ENCODE measurements at places on chromosomes 7 and 10. TPM values are rescaled to one million over a fixed set of nuclear protein-coding genes. Genes with fewer than 3 reads are reported as not detected.
A peak's percentile ranks its signal among the peaks of the same experiment; 100 is the strongest.

GRCh38 chr10:115696747-115697146, 576.3 kb downstream of the GFRA1 start:
- no peak for DNase-seq

GRCh38 chr7:143429770-143430698, 13.2 kb upstream of the TAS2R60 start:
- DNase-seq, result no peak

GRCh38 chr10:27743877-27744801, 1.5 kb downstream of the MKX start:
- peak; percentile 55 for DNase-seq

GRCh38 chr10:28684986-28685580, 7.8 kb downstream of the BAMBI start:
- DNase-seq, result no peak

DNA sequence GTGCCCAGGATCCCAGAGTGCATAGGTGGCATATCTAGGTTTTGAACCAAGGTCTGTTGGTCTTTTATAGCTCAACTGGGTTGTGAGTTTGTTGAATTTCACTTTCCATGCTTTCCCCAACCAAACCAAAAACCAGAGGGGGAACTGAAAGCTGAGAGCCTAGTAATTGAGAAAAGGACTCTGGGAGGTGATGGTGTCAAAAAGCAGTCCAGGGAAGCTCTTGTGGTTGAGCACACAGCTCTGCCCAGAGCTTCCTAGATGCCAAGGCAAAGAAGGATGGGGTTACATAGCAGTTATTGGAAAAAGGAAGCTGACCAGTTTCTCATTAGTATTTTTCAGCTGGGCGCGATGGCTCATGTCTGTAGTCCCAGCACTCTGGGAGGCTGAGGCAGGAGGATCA, 9.9 kb downstream of the POR start:
- DNase-seq, result no peak

DNA sequence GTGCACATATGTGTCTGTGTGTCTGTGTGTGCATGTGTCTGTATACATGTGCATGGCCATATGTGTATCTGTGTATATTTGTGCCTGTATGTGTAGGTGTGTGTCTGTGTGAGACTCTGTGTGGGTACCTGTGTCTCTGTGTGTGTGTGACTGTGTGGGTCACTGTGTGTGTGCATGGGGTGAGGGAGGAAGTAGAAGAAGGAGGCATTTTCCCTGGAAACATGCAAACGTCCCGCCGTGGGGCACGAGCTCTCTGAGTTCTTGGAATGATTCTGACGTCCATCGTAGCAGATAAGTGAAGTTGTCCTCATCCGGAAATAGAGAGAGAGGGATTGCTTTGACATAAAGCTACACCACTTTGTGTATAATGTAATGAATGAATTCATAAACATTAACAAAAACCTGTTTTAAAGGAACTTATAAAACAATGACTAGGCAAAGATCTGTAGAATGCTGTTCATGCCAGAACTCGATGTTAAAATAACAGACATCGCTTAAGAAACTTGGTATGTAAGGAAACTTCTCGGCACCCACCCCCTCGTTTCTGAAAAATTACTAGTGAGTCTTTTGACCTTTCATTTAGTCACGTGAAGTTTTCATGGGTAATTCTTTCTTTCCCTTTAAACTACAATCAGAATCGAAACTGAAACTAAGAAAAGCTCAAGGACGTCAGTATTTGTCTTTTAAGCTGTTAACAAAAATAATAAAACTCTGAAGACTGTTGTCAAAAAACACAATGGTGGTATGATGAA, 43.6 kb upstream of the KLF6 start:
- no peak for DNase-seq

DNA sequence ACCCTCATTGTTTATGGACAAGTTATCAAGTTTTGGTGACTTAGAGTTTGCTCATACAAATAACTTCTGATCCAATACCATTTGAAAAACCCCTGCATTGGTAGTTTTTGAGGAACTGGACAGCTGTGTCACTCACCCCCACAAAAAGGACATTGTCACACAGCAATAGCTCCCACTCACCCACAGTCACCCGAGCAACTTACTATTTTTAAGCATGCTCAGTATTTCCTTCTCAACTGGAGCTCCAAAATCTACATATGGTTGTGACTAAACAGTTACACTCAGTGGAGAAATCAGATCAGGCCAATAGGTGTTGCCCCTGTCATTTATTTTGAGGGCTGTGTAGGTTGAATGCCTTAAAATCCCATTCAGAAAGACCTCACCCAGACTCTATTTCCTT, 165.2 kb upstream of the AUTS2 start:
- DNase-seq, result no peak

The ATG9B gene
- polyA plus RNA-seq, result 21.3 TPM

The CTAGE6 gene
- not detected for polyA plus RNA-seq

GRCh38 chr10:60352105-60352504, 37.6 kb downstream of the ANK3 start:
- no peak for DNase-seq

DNA sequence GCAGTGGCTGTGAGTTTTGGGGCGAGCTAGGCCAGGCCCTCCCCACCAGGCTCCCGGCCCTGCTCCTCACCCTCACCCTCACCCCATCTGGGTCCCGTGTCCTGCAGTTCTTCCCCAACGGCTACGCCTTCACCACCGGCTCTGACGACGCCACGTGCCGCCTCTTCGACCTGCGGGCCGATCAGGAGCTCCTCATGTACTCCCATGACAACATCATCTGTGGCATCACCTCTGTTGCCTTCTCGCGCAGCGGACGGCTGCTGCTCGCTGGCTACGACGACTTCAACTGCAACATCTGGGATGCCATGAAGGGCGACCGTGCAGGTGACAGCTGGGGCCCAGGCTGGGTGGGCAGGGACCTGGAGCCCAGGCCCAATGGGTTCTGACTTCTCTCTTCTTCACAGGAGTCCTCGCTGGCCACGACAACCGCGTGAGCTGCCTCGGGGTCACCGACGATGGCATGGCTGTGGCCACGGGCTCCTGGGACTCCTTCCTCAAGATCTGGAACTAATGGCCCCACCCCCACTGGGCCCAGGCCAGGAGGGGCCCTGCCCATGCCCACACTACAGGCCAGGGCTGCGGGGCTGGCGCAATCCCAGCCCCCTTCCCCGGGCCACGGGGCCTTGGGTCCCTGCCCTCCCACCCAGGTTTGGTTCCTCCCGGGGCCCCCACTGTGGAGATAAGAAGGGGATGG, 4.9 kb downstream of the GNB2 start:
- DNase-seq, result no peak

The NRP1 gene
- polyA plus RNA-seq, result 68.9 TPM

The ASZ1 gene
- not detected for polyA plus RNA-seq

The KCNIP2 gene
- 51.9 TPM for polyA plus RNA-seq

DNA sequence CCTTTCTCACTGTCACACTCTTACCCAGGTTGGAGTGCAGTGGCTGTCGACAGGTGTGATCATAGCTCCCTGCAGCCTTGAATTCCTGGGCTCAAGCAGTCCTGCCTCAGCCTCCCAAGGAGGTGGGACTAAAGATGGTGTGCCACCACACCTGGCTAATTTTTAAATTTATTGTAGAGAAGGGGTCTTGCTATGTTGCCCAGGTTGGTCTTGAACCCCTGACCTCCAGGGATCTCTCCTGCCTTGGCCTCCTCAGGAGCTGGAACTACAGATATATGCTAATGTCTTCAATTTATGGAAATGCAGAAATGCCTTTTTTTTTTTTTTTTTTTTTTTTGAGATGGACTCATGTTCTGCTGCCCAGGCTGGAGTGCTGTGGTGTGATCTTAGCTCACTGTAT, 42.7 kb downstream of the DNAJB6 start:
- DNase-seq, result no peak

DNA sequence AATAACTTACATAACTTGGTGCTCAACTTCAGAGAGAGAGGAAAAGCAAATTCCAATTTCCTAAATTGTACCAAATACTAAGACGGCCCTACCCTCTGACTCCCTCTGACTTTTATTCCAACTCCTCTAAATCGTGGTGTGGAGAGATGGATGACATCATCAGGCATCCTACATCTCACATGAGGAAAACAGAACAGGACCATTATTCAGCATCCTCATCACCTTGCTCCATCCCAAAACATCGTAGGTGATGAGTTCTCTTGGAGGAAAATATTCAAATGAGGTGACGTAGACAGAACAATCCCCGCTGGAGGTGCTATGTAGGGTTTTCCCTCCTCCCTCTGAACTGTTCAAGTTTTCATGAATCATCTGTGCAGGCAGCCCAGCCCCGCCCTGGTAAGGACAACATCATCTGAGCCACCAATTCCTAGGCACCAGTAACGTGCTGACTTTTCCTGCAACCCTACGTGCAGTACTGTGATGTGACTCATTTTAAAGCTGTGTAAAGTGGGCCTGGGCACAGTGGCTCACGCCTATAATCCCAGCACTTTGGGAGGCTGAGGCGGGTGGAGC, 167.2 kb downstream of the CALN1 start:
- DNase-seq, result no peak

DNA sequence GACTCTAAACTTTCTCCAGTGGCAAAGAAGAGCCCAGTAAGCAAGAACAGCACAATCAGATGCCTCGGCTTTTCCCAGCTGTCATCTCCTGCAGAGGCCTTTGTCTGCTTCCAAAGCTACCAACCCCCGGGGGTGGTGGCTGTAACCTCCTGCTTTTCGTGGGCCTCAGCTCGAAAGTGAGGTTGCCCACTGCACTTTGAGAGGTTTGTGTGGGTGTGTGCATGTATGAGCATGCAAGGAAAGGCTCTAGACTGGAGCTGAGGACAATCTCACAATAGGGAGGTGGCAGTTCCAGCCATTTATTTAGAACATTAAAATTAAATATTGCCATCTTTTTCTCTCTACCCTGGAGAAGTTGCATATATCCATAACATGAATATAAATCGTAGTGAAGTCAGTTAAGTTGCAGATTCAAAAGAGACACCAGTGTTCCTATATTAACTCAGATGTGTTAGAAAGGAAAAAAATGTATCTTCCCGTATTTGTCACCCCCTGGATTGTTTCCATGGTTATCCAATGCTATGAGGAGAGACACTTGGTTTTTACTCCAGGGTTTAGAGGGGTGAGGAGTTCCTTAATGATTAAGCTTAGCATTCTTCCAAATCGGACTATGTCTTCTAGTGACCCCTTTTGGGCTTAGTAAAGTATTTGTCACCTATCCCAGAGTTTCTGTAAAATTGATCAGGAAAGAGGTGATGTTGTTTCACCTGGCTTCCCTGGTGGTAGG, 781.1 kb downstream of the INHBA start:
- DNase-seq, result no peak

DNA sequence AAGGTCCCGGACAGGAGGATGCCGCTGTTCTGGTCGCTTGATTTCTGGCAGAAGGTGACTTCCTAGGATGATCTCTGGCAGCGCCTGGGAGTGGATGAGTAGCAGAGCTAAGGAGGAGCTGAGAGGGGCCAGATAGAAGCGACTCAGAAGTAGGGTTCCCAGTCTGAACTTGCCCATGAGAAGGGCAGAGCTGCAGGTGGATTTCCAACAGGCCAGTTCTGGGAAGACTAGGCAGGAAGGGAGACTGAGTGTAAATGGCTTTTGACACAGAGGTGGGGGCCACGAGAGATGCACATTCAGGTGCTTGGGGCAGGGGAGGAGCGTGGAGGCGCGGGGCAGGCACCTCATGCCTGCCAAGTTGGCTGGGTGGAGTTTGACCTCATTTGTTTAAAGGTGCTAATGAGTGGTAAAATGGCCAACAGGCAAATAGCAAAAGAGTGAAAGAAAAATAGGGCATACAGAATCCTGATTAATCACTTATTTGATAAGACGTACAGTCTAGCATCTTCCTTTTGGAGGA, 58.8 kb downstream of the SHH start:
- DNase-seq, result no peak

DNA sequence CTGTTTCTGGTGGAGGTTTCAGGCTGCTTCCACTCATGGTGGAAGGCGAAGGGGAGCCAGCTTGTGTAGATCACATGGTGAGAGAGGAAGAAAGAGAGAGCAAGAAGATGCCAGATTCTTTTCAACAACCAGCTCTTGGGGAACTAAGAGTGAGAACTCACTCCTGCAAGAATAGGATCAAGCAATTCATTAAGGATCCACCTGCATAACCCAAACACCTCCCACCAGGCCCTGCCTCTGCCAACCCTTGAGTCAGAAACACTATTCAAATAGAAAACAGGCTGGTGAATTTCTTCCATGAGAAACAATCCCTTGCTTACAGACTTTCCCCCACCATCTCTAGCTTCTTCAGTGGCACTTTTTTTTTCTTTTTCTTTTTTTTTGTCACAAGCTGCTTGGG, 317.2 kb downstream of the GPR158 start:
- no peak for DNase-seq

The SLC26A5 gene
- 0.30 TPM for polyA plus RNA-seq

GRCh38 chr7:112510001-112510742, 29.4 kb downstream of the LSMEM1 start:
- no peak for DNase-seq

- DNase-seq, result no peak
Measured at GRCh38 chr10:44006771-44007170, 358.1 kb upstream of the ZNF32 start.

The CAMK1D gene
- 39.0 TPM for polyA plus RNA-seq

DNA sequence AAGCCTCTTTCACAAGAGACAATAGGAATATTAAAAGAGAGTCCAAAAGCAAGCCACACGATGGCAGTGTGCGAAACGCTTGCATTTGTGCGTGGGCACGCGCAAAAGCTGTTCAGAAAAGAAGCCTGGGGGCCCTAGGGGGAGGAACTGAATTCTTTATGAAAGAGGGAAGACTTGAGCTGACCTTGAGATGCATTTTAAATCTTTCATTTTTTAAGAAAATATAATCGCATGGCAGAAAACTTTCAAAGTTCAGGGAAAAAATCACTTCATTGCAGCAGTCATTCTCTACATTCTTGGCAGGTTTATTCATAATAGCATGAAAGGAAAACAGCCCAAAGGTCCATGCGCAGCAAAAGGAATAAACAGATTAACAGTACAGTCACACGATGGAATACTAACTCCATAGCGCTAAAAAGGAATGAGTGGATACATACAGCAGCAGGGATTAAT, 206.5 kb upstream of the PRKCQ start:
- peak; percentile 39 for DNase-seq

DNA sequence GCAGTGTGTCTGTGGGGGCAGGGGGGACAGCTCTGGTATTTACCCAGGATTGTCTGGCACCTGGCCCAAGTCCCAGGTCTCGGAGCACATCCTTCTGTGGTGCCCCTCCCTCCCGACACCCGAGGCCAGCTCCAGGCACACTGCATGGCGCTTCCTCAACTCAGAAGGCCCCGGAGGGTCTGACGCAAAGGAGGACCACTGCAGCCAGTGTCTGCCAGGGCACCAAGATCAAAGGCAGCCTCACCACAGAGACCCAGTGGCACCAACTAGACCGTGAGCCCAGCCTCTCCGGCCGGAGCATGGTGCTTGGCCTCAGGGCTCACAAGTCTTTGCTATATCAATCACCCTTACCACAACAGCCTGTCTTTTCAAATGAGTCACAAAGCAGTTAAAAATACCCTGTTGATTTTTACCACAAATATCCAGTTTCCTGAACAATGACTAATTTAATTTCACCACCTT, 99.3 kb upstream of the DDC start:
- DNase-seq, result no peak

- DNase-seq, result no peak
Measured at GRCh38 chr7:42102301-42102700, 134.7 kb downstream of the GLI3 start.

- no peak for DNase-seq
Measured at GRCh38 chr7:2271273-2272026, 29.4 kb downstream of the NUDT1 start.

- no peak for DNase-seq
Measured at GRCh38 chr10:49254150-49254549, 44.8 kb upstream of the C10orf71 start.

- DNase-seq, result peak; percentile 22
Measured at GRCh38 chr10:97676770-97677581, 10.1 kb downstream of the AVPI1 start.
